Mesenchymal stem cell (in vitro differentiated cells and primary cell): ENCODE measurements at places on chromosomes 16 and 17.
A peak's percentile ranks its signal among the peaks of the same experiment; 100 is the strongest.

DNA sequence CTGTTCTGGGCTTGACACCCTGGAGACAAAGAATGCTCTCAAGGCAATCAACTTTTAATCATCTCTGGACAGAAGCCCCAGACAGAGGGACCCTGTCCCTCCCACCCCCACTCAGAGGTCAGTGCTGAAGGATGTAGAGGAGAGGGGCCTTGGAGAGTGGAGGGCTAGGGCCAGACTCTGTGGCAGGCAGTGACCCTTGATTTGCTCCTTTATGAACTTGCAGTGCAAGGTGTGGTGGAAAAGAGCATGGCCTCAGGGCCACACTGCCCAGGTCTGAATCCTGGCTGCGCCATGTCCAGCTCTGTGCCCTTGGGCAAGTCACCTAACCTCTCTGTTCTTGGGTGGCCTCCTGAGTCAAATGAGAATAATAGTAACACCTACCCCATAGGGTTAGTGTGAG, 134.3 kb downstream of the TMEM132E start:
- no peaks in the 10 kb centered on the region for H3K4me1 ChIP-seq
- no peak overlapping the region for H3K4me3 ChIP-seq
- no peak overlapping the region for H3K27ac ChIP-seq
- H3K36me3 ChIP-seq: no peaks in the 10 kb centered on the region
- no peak for DNase-seq
- H3K27me3 ChIP-seq: no peaks in the 10 kb centered on the region

DNA sequence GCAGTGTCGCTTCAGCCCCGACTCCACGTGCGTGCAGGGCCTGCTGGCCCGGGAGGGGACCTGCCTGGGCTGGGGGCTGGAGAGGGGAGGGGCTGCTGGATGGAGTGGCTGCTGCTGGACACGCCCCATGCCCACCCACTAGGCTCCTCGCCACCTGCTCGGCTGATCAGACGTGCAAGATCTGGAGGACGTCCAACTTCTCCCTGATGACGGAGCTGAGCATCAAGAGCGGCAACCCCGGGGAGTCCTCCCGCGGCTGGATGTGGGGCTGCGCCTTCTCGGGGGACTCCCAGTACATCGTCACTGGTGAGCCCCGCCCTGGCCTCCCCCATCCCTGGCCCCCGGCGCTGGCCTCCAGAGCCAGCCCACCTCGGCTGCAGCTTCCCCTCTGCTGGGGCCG, 2.4 kb downstream of the BRICD5 start:
- no peak for DNase-seq
- H3K4me1 ChIP-seq: peaks cover 45% of the 10 kb centered on the region
- no peak overlapping the region for H3K27ac ChIP-seq
- peaks cover 31% of the 10 kb centered on the region for H3K36me3 ChIP-seq

- H3K27me3 ChIP-seq: peaks cover 57% of the 10 kb centered on the region
- H3K4me1 ChIP-seq: peaks cover 42% of the 10 kb centered on the region
- no peaks in the 10 kb centered on the region for H3K36me3 ChIP-seq
Measured at GRCh38 chr16:709566-710499, 4.2 kb upstream of the FBXL16 start.

- H3K27me3 ChIP-seq: no peaks in the 10 kb centered on the region
- H3K4me3 ChIP-seq: peak overlapping the region; percentile 26
- peaks cover 2% of the 10 kb centered on the region for H3K4me1 ChIP-seq
- peak; percentile 97 for DNase-seq
Measured at GRCh38 chr17:42436391-42436790, 13.3 kb upstream of the CAVIN1 start.

DNA sequence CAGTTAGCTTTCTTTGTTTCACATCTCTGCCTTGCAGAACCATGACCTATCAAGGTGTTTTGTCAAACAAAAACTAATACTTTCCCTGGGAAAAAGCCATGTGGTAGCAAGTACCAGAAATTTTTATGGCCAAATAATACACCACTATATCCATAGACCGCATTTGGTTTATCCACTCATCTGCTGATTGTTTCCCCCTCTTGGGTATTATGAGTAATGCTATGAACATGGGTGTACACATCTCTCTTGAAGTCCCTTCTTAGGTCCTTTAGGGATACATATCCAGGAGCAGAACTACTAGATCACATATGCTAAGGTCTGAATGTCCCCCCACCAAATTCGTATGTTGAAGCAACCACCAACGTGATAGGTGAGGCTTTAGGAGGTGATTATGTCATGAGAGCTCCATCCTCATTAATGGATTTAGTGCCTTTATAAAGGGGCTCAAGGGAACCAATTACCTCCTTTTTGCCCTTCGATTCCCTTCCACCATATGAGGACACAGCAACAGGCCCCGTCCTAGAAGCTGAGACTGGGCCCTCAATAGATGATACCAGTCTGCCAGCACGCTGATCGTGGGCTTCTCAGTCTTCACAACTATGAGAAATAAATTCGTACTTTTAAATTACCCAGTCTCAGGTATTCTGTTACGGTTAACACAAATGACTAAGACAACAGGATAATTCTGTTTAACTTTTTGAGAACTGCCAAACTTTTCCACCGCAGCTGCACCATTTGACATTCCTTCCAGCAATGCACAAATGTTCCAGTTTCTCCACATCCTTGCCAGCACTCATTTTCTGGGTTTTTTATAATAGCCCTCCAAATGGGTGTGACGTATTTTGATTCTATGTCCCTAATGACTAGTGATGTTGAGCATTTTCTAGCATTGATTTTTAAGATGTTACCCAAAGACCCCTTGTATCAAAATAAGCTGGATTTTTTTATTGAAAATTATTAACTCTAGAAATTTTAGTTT, 30.0 kb downstream of the SIAH1 start:
- H3K36me3 ChIP-seq: peaks cover 75% of the 10 kb centered on the region
- H3K27ac ChIP-seq: no peak overlapping the region
- no peak for DNase-seq
- H3K4me1 ChIP-seq: no peaks in the 10 kb centered on the region
- no peaks in the 10 kb centered on the region for H3K27me3 ChIP-seq

DNA sequence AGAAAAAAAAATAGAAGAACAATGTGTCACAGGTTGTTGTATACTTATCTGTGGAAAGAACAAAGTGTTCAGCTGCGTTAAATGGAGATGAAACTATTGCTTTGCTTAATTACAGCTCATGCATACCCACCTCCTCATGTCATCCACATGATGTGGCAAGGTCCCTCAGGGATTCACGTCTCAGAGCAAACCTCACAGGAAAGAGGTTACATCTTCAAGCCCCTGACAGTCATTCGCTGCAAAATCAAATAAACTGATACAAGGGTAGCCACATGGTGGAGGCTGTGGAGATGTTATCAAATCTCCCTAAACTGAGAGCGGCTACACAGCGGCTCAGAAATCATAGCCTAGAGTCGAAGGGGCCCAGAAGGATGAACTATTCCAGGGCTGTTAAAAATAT, 21.1 kb downstream of the GINS3 start:
- no peaks in the 10 kb centered on the region for H3K36me3 ChIP-seq
- no peak overlapping the region for H3K4me3 ChIP-seq
- no peak for DNase-seq
- no peaks in the 10 kb centered on the region for H3K27me3 ChIP-seq

- DNase-seq: no peak
- no peaks in the 10 kb centered on the region for H3K36me3 ChIP-seq
- H3K4me3 ChIP-seq: no peak overlapping the region
- H3K27ac ChIP-seq: no peak overlapping the region
- H3K27me3 ChIP-seq: peaks cover 27% of the 10 kb centered on the region
- peaks cover 5% of the 10 kb centered on the region for H3K4me1 ChIP-seq
Measured at GRCh38 chr16:56972403-56973293, 10.9 kb downstream of the CETP start.

- peak; percentile 79 for DNase-seq
- peak overlapping the region; percentile 36 for H3K4me3 ChIP-seq
- peak overlapping the region; percentile 77 for H3K27ac ChIP-seq
Measured at GRCh38 chr16:69477546-69477945, 53.1 kb downstream of the CYB5B start.

- no peak overlapping the region for H3K27ac ChIP-seq
- no peaks in the 10 kb centered on the region for H3K27me3 ChIP-seq
Measured at GRCh38 chr17:37576281-37576680, 32.9 kb downstream of the SYNRG start.

- DNase-seq: no peak
- no peaks in the 10 kb centered on the region for H3K36me3 ChIP-seq
- no peak overlapping the region for H3K4me3 ChIP-seq
- H3K27ac ChIP-seq: no peak overlapping the region
- no peaks in the 10 kb centered on the region for H3K4me1 ChIP-seq
Measured at GRCh38 chr17:45906927-45907622, 12.7 kb downstream of the MAPT start.

DNA sequence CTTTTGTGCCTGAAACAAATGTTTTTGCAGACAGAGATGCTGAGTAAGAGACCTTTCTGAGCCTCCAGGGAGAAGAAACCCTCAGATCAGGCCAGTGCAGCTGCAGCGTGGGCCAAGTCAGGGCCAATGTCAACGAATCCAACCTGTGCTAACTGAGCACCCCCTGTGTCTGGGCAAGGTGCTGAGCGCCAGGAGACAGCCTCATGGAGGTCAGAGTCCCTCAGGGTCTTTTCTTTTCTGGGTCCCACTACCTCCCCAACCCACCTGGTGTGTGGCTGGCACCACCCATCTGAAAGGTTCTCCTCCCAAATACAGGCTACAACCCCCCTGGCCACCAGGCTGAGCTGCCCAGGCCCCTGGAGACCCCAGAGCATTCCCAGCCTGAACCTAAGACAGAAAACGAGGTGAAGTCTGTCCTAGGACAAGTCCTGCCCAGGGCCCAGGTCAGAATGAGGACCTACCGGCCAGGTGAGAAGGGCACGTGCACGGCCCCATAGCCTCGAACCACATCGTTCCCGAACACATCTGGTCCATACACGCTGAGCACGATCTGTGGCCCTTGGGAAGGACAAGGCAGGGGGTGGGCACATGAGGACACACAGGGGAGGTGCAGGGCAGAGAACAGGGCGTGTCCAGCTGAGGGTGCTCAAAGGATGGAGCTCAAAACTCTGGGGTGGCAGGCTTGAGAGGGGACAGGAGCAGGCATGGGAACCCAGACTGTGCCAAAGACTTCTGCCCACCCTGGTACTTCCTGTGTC, 15.0 kb downstream of the B9D1 start:
- no peak for DNase-seq
- no peak overlapping the region for H3K4me3 ChIP-seq
- peaks cover 25% of the 10 kb centered on the region for H3K4me1 ChIP-seq
- H3K27ac ChIP-seq: peak overlapping the region; percentile 43
- peaks cover 19% of the 10 kb centered on the region for H3K36me3 ChIP-seq

DNA sequence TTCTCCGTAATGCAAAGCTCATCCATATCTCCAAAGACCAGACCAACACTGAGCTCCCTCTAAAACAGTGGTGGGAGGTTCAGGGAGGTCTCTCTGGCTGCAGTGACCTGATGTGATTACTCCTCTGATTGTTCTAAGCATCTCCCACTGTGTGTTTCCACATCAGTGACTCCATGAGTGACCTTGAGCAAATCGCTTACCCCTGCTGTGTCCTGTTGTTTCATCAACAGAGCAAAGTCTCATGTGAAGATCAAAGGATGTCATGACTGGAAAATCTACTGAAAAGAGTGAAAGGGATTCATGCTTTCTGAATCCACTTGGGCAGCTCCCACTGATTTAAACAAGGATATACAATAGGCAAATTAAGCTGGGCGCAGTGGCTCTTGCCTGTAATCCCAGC, 352.9 kb downstream of the TMEM114 start:
- H3K27me3 ChIP-seq: no peaks in the 10 kb centered on the region
- H3K36me3 ChIP-seq: no peaks in the 10 kb centered on the region
- H3K4me3 ChIP-seq: no peak overlapping the region
- no peaks in the 10 kb centered on the region for H3K4me1 ChIP-seq

GRCh38 chr16:80586476-80586875, 45.7 kb downstream of the DYNLRB2 start:
- no peaks in the 10 kb centered on the region for H3K27me3 ChIP-seq
- H3K4me3 ChIP-seq: no peak overlapping the region
- H3K36me3 ChIP-seq: no peaks in the 10 kb centered on the region
- H3K4me1 ChIP-seq: no peaks in the 10 kb centered on the region
- H3K27ac ChIP-seq: no peak overlapping the region
- DNase-seq: no peak

- no peak overlapping the region for H3K27ac ChIP-seq
- no peak overlapping the region for H3K4me3 ChIP-seq
- no peaks in the 10 kb centered on the region for H3K36me3 ChIP-seq
- H3K4me1 ChIP-seq: no peaks in the 10 kb centered on the region
- H3K27me3 ChIP-seq: no peaks in the 10 kb centered on the region
Measured at GRCh38 chr17:52995881-52996280, 826.8 kb upstream of the KIF2B start.

DNA sequence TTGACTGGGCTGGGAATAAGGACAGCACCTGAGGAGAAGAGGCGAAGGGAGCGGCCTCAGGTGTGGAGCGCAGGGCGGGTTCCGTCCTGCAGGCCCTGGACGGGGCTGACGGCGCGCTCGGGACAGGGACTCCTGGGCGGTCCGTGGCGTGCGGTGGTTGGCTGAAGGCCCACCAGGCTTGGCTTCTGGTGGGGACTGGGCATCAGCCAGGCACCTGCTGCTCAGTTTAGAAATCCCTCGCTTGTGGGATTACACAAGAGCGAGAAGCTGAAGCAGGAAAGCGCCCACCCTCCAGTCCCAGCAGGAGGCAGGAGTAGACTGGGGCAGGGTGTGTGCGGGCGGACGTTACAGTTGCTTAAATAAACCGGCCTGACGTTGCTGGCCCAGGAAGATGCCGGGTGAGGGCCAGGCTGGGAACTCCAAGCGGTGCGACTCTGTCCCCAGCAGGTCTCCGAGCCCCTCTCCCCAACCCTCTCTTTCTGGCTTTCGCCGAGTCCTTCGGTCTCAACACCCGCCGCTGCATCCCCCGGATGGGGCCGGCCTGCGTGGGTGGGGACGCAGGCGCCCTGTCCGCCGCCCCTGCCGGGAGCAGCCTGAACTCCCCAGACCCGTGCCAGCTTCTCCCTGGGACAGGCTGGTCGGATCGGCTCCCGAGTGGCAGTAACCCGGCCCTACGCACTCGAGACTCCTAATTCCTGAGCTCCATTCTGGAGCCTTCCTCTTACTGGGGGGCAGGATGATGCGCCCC, 639 bp downstream of the MIF4GD start:
- DNase-seq: peak; percentile 86
- peaks cover 18% of the 10 kb centered on the region for H3K4me1 ChIP-seq
- H3K36me3 ChIP-seq: peaks cover 30% of the 10 kb centered on the region
- no peaks in the 10 kb centered on the region for H3K27me3 ChIP-seq
- no peak overlapping the region for H3K27ac ChIP-seq

DNA sequence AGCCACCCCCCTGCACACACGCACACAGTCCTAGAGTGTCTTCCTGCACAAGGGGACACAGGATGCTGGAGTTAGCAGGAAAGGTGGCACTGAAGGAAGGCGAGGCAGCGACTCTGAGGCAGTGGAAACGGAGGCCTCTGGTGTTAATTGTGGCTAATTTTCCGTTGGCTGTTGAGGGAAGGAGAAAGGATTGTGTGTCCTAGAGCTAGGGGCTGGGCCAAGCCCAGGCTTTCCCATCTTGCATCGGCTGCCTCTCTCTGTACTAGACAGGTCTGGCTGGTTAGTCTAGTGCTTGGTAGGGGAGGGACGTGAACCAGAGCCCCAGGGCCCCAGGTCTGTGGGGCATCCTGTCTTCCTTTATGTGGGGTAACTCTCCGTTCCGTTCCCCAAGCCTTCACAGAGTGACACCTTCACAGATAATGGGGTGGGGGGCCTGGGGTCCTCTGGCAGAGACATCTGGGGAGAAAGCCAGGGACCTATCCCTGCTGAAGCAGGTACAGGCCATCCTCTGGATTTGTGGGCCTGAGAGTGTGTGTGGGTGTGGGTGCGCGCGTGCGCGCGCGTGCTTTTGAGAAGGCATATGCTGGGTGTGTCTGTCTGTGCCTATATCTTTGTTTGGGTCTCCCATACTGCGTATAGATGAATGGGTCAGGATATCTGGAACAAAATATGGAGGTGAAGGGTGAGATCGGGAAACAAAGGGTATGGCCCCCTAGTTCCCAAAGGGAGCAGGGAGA, at the start of gene CHD3:
Gene CHD3 (plus strand): TSS at position 606 of the 737 bp plus-strand sequence. CDS start 212 bp downstream, outside the sequence.
- peak within 1 kb of the TSS; percentile 96 for H3K27ac ChIP-seq
- H3K36me3 ChIP-seq: peaks cover 26% of the 10 kb centered on the region
- H3K4me3 ChIP-seq: peak within 1 kb of the TSS; percentile 94
- H3K4me1 ChIP-seq: peaks cover 20% of the 10 kb centered on the region
- peak; percentile 68 for DNase-seq
